ENCODE measurements at places on chromosomes 1 and 21. TPM values are rescaled to one million over a fixed set of nuclear protein-coding genes. Genes with fewer than 3 reads are reported as not detected.

DNA sequence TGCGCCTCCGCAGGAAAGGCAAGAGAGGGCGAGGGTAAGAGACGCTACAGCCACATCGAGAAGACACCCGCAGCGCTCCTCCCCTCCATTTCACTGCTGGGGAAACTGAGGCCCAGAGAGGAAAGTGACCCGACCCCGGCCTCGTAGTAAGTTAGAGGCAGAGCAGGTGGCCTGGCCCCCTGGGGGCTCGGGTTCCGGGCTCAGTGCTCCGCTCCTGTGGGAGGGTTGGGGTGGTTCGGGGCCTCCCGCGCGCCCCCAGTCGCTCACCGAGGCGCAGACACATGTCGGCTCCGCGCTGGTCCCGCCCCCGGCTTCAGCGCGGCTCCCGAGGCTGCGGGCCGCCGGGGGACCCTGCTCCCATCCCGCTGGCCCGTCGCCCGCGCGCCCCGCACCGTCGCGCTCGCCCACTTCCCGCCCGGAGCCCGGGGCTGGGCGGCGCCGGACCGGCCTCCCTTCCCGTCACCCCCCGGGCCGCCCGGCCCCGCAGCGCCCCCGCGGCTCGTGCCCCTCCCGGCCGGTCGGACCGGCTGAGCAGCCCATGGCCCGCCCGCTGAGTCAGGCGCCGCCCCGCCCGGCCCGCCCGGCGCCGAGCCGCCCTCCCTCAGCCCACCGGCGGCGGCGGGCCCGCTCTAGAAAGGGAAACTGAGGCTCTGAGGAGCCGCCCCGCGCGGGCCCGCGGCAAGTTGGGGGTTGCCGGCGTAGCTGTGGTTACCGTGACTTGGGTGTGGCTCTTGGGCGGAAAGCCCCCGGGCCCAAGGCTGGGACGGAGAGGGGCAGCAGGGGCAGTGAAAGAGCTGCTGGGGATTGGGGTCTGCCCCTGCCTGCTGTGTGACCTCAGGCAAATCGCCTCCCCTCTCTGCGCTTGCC lies at the start of gene TMEM54:
TSS of gene TMEM54 (minus strand) at position 434 of the 867 bp plus-strand sequence. CDS start at position 283, 151 bp downstream.
- H3K4me3 ChIP-seq: peak within 1 kb of the TSS; percentile 72
- DNase-seq: peak; percentile 91
- no peaks in the 10 kb centered on the region for H3K27me3 ChIP-seq
- H3K36me3 ChIP-seq: no peaks in the 10 kb centered on the region
- H3K27ac ChIP-seq: peak within 1 kb of the TSS; percentile 86
- H3K4me1 ChIP-seq: peaks cover 30% of the 10 kb centered on the region

Gene TRAF3IP3
- not detected for total RNA-seq

DNA sequence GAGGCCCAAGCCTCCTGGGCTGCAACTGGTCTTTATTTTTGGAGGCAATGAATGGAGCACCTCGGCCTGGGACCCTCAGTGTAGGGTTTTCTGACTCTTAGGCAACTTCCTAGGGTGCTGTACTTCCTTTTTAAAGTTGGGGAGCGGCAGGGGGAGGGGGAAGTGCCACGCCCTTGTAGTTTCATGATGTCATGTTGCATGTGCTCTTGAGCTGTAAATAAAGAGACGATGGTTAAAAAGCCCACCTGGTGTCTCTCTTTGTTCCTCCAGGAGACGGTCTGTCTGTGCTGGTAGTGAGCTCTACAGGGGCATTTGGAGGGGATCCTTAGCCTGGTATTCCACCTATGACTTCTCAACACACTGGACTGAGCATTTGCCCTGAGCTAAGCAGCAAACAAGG lies 10.3 kb upstream of the AGTRAP start:
- H3K4me1 ChIP-seq: peaks cover 24% of the 10 kb centered on the region
- no peaks in the 10 kb centered on the region for H3K27me3 ChIP-seq
- DNase-seq: no peak
- H3K36me3 ChIP-seq: no peaks in the 10 kb centered on the region

Gene AMIGO1
- 25.7 TPM for total RNA-seq

- H3K27ac ChIP-seq: no peak overlapping the region
- H3K27me3 ChIP-seq: no peaks in the 10 kb centered on the region
- no peaks in the 10 kb centered on the region for H3K36me3 ChIP-seq
- peak; percentile 23 for DNase-seq
- H3K4me3 ChIP-seq: no peak overlapping the region
Observed at GRCh38 chr1:58155418-58156123, 391.0 kb downstream of the OMA1 start.

DNA sequence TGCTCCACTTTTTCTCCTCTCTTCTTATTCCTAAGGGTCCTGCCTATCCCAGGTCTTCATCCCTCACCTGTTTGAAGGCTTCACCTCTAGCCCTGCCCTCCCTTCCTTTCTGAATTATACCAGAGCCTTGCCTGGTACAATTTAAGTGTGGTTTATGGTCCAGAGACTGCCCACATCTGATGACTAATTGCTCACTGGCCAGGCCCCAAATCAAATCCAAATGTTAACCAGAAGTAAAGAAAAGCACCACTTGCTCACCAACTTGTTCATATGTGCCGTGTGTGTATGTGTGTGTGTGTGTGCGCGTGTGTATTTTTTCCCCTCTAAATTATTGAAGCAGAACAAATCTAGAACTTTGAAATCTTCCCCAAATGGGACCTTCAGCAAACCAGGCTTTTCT lies 26.4 kb downstream of the MYOM3 start:
- H3K4me3 ChIP-seq: no peak overlapping the region
- no peaks in the 10 kb centered on the region for H3K36me3 ChIP-seq
- no peaks in the 10 kb centered on the region for H3K27me3 ChIP-seq
- DNase-seq: no peak
- no peak overlapping the region for H3K27ac ChIP-seq

GRCh38 chr1:119651641-119652040 lies 3.6 kb upstream of the ZNF697 start:
- no peak for DNase-seq
- no peak overlapping the region for H3K4me3 ChIP-seq
- H3K27ac ChIP-seq: no peak overlapping the region
- no peaks in the 10 kb centered on the region for H3K36me3 ChIP-seq
- H3K27me3 ChIP-seq: peaks cover 4% of the 10 kb centered on the region

GRCh38 chr1:204923201-204923600 lies 52.5 kb downstream of the NFASC start:
- no peaks in the 10 kb centered on the region for H3K27me3 ChIP-seq
- H3K4me1 ChIP-seq: peaks cover 18% of the 10 kb centered on the region
- H3K27ac ChIP-seq: no peak overlapping the region
- no peaks in the 10 kb centered on the region for H3K36me3 ChIP-seq
- no peak for DNase-seq
- no peak overlapping the region for H3K4me3 ChIP-seq

DNA sequence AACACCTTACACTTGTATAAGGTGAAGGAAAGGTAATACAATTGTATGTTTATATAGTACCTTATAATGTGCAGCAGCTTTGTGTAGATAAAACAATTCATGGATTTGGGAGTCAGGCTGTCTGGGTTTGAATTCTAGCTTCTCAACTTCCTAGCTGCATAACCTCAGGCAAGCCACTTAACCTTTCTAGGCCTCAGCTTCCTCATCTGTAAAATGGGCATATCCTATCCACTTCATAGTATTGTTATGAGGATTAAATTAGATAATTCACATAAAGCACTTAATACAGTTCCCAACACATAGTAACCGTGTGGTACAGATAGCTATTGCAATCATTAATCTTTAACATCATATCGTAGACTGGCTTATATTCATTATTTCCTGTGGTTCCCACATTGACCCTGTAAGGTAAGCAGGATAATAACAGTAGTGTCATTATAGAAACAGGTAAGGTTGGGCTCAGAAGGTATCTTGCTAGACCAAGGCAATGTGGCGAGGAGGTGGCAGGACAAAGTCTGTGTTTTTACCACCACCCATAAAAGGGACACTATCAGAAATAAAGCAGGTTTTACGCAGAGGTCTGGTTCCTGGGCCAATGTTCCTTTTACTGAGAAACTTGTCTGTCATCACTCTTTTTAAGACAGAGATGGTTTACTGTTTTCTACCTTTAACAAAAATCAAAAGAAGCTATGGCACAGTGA lies 334.1 kb downstream of the RRAGC start:
- DNase-seq: no peak
- no peak overlapping the region for H3K4me3 ChIP-seq
- no peaks in the 10 kb centered on the region for H3K36me3 ChIP-seq
- H3K4me1 ChIP-seq: no peaks in the 10 kb centered on the region
- no peak overlapping the region for H3K27ac ChIP-seq

DNA sequence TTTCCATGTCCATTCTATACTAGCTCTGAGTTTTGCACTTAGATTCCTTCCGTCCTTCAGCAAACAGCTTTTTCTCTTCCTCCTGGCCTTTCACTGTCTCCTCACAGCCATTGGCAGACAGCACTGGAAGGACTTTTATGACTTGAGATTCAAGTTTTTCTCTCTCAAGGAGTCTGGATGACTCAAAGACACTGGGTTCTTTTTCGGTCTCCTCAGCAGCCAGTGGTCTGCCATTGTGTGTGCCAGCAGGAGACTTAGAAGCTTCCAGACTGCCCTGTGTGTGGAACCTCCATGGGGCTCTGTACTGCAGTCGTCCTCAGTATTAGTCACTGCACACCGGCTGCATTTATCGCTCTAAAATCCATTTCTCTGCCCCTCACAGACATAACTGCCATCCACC lies 30.5 kb downstream of the NTNG1 start:
- H3K4me3 ChIP-seq: no peak overlapping the region
- no peak overlapping the region for H3K27ac ChIP-seq
- no peaks in the 10 kb centered on the region for H3K27me3 ChIP-seq
- no peaks in the 10 kb centered on the region for H3K36me3 ChIP-seq
- DNase-seq: no peak

All from stomach (tissue), 19 donors.